ENCODE measurements at places on chromosomes 7 and 10.

DNA sequence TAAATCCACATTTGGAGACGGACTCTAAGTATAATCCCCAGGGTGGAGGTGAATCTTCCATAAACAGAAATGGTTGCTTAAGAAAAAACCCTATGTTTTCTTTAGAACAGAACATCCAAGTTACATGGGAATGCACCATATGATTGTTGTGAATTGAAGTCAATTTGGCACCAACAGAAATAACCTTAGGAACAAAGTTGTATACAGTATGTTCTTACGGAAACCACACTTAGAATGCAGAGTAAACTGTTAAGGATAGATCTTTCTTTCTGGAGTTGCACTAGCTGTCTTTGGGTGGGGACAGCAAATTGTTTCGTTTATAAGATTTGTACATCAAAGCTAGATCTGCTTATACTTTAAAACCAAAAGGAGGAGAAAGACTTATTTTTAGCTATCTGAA, 316.4 kb downstream of the PTEN start:
- DNase-seq, result no peak

- no peak for DNase-seq
Measured at GRCh38 chr10:70461397-70462348, 16.9 kb upstream of the PALD1 start.

DNA sequence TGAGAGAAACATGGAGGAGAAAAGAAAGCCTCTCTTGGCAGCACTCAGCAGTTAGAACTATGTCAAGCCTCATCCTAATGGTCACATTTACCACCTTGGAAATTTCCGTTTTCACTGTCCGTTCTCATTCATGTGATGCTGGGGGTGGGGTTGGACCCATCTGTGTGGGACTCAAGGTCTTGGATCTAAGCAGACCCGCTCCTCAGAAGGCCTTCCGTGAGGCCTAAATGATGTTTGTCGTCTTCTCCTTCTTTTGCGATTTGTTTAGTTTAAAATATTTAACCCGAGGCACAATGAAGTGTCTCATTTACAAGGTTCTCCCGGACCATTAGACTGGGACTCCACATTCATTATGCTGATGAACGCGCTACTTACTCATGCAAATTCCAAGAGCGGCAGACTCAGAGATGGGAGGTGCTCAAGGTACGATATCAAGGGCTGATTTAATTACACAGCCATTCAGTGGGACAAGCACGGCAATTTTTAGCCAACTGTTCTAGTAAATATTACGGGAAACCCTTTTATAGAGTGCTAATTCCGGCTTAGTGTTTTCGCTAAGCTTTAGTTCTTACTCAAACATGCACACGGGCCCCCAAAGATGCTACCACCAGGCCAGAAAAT, 109.1 kb upstream of the EFCAB10 start:
- DNase-seq, result no peak

DNA sequence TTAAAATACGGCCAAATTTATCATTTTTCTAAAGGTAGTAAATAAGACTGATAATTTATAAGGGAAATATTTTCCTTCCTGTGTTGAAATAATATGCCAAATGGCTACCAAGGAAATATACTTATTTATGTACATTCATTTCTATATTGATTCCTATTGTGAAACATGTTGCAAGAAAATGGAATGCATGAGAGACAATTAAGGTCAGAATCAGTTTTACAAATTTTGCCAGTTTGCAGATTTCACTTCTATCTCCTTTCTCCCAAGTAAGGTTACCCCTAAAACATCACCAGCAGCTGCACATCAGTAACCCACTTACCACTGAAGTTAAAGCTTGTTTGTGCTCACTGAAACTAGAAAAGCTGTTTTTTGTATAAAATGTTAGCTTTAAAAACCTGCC, 19.2 kb upstream of the REEP3 start:
- no peak for DNase-seq

DNA sequence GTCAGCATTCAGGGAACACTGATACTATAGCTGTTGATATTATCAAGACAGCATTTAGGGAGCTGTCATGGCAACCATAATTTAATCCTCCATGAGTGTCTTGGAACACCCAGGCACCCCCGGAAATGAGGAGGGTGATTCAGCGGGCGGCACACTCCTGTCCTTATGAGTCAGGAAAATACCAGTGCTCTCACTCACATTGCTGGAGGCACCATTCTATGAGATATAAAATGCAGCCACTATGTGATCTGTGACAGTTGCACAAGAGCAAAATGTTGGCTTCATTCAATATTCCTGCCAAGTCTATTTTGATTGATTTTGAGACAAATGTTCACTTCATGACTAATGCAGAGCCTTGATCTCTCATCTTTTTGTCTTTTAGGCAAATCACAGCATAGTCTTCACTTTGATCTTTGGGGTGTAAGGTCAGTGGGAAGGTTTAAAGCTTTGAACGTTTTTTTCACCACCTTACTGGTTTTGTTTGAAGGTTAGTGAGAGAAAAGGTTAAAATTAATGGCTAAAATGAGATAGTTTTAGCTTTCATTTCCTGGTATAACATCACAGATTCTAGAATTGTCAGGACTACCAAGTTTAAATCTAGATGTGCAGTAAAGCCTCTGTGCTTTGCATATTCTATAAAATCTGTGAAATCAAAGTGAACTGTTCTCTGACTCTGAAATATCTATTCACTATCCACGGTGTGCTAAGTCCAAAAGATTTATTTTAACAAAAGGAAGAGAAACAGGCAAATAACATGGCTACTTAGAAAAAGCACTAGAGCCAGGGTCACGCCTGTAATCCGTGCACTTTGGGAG, 12.4 kb upstream of the ARHGAP12 start:
- DNase-seq, result peak; percentile 83

- no peak for DNase-seq
Measured at GRCh38 chr7:2241580-2242540, at the start of the genes MRM2 and NUDT1. MRM2 (minus strand) TSS chr7:2242205; CDS start chr7:2242169, 36 bp downstream. NUDT1 (plus strand) TSS chr7:2242226; CDS start chr7:2244575, 2,349 bp downstream.

DNA sequence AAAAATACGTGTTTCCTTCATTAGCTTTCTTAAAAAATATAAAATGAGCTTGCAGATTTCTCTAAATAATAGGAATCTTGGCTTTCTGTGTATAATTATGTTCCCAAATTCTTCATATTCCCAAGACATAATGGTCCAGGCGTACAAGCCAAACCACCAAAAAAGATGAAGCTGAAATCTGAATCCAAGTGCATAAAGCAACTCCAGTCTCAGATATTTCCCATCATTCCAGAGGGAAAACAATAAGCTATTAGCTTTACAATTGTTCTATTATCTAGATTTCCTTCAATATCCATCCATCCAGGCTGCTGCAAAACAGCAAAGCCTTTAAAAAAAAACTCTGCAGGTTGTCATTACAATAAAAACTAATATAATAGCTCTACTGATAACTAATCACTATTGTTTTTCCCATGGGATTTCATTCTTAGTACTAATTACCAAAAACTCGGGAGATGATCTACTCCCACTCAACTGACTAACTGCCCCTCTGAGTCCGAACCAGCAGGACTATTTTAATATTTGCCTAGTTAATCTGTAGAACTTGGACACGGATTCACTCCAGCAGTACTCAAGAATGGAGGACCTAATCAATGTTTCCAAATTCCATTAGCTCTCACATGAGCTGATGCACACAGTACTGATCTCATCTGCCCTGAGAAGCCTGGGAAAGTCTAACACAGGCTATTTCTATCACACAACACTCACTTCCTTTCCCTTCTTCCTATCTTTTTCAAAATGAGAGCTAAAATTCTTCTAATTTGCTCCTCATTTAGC, 108.9 kb upstream of the ASAH2 start:
- no peak for DNase-seq

DNA sequence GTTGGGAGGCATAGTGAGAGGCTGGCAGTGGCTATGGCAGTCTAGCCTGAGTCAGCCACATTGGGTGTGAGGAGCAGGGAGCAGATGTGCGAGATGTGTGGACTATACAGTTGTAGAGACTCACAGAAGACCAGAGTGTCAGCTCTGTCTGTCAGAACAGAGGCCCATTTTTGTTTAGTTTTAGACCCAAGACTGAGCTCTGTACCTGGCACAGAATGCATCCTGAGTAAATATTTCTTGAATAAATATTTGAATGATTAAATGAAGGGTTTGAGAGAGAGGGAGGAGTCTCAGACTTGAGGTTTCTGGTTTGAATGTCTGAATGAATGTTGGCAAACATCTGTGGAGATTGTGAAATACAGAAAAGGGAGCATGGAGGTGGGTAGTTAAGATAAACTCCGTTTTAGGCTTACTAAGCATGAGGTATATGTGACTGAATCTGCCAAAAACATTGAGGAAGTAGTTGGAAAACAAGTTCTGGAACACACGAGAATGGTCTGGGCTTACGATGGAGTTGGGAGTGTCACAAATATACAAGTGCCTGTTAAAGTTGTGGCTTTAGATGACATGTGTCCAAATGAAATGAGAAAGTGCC, 3.6 kb downstream of the SEC23IP start:
- no peak for DNase-seq

GRCh38 chr7:128408709-128409595, 830 bp downstream of the IMPDH1 start:
- DNase-seq, result no peak

- DNase-seq, result no peak
Measured at GRCh38 chr7:10913457-10913856, 60.2 kb upstream of the PHF14 start.

- DNase-seq, result no peak
Measured at GRCh38 chr10:131631619-131632018, 269.2 kb upstream of the PPP2R2D start.

- no peak for DNase-seq
Measured at GRCh38 chr7:51789489-51789888, 472.9 kb upstream of the COBL start.

DNA sequence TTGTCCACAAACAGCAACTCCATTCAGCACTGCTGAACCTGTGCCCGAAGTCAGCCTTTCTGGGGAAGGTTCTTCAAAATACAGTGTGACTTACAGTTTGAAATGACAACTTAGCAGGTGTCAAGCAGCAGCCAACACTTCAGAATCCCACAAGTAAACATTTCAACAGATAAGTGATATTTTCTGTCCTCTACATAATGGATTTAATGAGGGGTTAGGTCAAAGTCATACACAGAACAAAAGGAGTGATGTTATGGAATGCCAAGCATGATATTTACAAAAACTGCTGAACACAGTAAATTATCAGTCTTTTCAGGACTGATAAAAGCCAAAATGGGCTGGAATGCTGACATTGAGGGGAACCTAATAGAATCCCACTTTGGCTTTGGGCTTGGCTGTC, 77.6 kb upstream of the JAZF1 start:
- no peak for DNase-seq

DNA sequence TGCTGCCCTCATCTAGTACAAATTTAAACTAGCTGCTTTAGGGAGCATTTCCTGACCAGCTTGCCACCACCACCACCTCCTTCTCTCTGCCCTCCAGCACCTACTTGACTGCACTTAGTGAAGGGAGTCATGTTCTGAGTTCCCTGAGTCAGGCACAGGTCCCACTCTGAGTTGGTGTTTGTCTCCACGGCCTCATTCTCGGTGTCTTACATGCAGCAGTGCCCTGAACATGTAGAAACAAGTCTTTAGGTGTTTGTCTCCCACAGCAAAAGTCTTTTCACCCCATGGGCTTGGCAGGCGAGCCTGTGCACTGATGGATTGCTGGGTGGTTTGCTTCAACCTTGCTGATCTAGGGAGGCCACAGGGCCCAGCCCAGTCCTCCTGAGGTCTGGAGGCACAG, 16.9 kb downstream of the TSPAN14 start:
- DNase-seq, result no peak

DNA sequence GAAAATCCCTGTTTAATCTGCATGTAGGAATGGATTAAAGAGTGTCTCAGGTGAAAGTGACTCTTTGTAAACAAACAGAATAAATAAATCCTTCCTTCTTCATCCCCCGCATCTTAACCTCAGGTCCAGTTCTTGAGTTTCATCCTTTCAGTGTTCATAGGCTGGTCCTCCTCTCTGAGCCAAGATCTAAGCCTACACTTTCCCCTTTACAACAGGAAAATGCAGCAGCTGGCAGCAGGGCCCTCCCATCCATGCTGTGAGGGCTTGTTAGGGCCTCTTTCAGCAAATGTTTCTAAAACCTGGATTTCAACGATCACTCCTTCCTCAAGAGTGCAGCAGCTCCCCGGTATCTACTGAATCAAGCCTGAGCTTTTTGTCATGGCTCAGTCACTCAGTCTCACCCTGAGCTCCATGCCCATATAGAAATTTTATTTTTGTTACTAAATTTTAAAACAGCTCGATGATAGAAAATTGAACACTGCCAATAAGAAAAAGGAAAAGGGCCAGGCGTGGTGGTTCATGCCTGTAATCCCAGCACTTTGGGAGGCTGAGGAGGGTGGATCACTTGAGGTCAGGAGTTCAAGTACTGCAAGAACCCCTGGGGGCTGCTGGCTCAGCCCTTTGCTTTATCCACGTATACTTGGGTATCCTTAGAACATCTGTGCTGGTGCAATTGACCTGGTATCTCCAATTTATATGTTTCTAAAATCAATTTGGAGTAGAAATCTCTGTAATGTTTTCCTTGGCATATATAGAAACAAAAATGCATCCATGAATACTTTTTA, 15.6 kb downstream of the BLNK start:
- DNase-seq, result no peak

GRCh38 chr10:97020452-97021400, 165.0 kb downstream of the SLIT1 start:
- no peak for DNase-seq

DNA sequence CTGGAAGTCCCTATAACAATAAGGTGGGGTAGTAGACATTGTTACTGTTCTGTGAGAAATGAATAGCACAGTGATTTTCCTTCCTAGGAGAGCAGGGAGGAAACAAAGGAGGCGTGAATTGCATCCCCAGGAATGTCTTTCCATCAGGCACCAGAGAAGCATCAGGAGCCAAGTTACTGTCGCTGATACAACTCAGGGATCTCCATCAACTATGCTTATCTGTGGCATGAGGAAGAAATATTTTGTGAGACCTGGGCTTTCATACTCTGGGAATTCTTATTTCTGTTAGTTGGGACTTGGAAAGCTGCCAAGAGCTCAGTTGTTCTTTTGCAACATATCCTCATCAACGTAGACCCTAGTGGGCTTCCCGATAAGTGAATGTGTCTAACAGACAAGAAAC, 622.3 kb downstream of the SUGCT start:
- no peak for DNase-seq

DNA sequence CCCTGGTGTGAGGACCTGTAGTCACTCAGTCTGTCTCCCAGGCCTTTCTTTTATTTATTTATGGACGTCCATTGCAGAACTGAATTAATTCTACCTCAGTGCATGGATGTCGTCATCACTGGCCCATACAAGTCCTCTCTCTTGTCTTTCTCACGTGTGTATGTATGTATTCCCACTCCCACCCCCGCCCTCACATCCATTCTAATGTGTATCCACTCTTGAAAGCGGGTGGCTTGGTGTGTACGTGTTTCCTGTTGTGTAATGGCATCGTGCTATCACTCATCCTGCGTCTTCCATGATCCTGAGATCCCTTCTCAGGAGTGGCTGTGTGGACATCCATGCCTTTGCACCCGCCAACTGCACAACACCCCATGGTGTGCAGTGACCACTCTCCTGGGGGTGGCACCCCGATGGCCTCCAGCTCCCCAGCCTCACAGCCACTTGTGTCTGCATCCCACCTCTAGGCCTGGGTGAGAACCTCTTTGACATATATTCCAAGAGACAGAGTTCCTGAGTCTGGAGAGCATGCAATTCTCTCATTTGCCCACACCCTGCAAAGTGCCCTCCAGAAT, 3.0 kb upstream of the AOC1 start:
- DNase-seq, result no peak
